ENCODE measurements at places on chromosomes 12 and 14.

DNA sequence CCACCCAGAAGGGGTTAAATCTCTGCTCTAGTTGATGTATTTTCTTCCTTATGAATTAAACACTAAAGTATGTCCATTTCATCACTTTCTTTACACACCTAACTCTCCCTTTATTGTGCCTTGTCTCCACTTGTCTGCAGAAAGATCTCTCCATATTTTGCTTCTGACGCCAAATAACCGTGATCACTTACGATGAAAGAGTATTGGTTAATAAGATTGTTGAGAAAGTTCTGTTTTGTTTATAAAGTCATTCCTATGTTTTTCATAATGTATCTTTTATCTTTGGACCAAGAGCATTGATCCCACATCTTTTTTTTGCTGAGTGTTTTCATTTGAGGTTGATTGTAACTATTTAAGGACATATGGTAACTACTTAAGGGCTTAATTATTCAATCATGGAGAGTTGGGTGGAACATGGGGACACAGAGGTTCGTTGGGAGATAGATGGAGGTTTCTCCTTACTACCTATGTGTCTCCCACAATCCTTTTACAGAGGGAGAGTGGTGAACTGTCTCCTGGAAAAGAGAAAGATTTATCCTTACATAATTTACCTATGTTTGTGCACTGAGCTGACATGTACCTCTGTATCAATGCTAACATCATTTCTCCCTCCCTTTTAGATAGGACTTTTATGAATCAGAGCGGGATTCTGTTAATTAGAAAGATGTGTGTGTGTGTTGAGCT, 120.7 kb upstream of the SLC38A2 start:
- DNase-seq = no peak

- no peak for DNase-seq
These were observed 24.9 kb downstream of the DGLUCY start for GRCh38 chr14:91138511-91139359.

- no peak for DNase-seq
These were observed 72.3 kb downstream of the CDK17 start for GRCh38 chr12:96327889-96328288.

DNA sequence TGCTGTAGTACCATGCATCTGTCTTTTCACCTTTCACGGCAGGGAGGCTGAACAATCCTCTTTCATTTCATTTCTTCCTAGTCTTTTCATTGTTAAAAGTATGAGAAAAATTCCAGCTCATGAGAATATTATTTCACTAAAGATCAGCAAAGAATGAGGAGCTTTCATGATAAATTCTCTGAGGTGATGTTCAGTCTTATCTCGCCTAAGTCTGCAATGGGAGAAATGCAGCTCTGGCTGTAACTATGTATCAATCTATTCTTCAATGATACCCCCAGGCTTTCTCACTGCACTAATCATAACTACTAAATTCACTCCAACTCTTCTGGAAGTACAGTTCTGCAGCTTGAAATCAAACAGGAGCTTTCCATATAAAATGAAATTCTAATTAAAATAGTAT, 15.7 kb downstream of the FOXG1 start:
- no peak for DNase-seq

- DNase-seq = no peak
These were observed 30.8 kb downstream of the MAX start for GRCh38 chr14:65071544-65071943.

DNA sequence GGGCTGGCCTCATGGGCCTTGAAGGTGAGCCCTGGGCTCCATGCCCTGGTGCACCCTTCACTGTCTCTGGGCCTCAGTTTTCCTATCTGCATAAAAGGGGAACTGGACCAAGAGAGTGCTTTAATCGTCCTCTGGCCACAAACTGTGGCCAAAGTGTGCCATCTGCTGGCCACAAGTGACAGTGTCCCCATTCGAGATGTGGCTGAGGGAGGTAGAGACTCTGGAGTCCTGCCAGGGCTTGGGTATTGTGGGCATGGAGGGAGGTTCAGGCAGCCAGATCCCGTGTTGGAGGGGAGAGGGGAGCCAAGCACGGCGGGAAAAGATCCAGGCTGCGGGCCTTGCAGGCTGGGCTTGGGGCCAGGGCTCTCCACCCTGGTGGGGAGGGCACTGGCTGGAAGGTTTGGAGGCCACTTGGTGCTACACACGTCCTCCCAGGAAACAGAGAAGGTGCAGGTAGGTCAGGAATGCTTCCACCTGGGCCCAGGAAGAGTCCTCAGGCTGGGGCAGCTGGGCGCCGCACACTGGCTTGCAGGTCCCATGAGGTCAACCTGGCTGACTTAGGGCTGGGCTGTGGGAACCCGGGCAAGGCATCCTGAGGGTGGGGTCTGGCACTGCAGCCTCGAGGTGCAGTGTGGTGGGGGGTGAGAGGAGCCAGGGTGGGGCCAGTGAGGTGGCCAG, 7.3 kb upstream of the KIF26A start:
- peak; percentile 23 for DNase-seq
